H4 (cell line): ENCODE measurements at places on chromosomes 6 and 20.

GRCh38 chr20:56708991-56709390 lies 79.9 kb downstream of the TFAP2C start:
- DNase-seq = no peak

DNA sequence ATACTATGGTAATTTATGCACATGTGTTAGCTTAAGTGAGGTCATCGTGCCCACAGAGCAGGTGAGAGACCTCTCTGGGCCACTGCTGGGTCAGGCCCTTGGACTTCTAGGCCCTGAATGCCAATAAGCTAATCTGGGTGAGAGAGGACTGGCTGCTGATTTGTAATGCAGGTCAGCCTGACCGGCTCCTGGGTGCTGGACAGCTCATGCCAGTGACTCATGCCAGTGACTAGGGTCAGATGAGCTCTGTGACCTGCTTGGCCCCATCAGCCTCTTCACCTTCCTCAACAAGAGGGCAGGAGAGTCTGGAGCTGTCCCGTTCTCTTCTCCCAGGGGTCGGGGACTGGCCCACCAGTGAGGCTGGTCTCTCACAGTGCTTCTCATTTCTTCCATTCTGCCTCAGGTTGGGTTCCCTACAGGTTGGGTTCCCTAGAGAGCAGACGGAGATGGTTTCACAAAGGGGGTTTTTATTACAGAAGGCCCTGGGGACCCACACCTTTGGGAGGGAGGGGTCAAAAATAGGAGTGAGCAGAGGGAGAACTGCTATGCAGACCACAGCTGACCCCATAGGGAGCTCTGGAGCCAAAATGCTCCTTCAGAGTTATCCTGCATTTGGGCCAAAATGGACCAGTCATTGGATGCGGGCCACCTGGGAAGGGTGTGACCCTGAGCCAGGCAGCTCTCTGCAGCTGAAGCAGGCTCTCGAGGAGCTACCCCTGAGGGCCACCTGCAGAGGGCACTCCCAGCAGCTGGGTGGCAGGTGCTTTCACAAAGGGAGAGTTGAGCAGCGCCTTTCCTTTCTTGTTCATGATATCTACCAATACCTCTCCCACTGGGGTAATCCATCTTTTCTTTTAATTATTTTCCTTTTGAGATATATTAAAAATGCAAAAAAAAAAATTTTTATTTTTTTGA lies 2.2 kb upstream of the OXT start:
- no peak for DNase-seq

- no peak for DNase-seq
These were observed 160.3 kb upstream of the CDYL start for GRCh38 chr6:4615891-4616290.

DNA sequence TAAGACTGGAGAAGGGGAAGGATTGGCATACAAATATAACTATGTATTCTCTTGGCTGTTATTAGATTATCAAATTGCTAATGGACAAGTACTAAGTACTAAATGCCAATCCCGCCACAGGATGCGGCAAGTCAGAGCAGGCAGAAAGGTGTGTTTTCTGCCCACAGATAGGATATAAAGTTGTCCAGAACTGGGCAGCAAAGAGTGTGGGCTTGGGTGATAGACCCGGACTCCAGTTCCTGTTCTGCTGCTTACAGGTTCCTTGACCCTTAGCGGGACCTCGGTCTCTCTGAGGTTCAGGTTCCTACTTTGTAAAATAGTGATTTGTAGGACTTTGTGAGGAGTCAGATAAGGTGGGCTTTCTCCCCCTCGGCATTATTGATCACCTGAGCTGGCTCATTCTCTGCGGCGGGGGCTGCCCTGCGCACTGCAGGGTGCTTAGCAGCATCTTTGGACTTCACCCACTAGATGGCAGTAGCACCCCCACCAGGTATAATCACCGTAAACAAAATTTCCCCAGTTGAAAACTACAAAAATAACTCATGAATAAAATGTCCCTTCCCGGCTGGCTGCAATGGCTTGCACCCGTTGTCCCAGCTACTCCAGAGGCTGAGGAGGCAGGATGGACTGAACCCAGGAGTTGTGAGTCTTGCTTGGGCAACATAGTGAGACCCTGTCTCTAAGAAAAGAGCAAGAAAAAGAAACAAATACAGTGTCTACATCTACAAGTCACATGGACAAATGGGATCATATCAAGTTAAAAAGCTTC lies 193.1 kb downstream of the DOK5 start:
- DNase-seq = peak; percentile 22

GRCh38 chr6:26123675-26123946 lies 36.4 kb downstream of the HFE start:
- no peak for DNase-seq

DNA sequence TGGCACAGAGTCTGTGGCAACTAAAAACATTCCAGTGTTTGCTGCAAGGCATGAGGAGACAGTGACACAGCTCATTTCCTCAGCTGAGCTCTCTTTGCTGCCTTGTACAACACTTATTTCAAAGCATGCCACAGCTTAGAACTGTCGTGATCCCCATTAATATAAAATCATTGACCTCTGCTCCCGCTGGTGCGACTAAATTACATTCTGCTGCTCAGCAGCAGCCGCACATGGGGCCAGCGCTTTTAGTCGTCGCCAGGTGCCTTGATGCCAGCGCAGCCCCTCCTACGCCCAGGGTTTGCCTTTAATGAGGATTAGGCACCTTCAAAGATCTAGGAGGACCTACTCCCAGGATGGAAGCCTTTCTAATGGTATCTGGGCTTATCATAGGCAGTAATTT lies 717.9 kb upstream of the POU3F2 start:
- DNase-seq = no peak

DNA sequence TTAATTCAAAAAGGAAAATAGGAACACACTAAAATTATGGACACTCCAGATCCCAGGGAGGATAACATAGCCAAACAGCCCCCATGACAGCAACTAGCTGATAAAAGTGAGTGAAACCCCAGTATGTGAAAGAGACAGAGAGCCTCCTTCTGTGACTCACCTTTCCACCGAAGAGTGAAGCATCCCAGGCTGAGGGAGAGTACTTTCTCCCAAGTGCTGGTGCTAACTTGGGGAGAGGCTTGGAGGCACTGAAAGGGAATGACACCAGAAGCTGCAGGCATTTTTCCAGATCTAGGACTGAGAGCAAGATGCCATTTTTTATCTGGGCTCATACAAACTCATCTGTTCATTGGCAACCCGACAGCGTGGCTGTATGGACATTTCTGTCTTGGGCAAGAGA lies 339.8 kb downstream of the HTR1B start:
- DNase-seq = no peak

- DNase-seq = no peak
These were observed 150.4 kb downstream of the RNGTT start for GRCh38 chr6:88813045-88813444.

DNA sequence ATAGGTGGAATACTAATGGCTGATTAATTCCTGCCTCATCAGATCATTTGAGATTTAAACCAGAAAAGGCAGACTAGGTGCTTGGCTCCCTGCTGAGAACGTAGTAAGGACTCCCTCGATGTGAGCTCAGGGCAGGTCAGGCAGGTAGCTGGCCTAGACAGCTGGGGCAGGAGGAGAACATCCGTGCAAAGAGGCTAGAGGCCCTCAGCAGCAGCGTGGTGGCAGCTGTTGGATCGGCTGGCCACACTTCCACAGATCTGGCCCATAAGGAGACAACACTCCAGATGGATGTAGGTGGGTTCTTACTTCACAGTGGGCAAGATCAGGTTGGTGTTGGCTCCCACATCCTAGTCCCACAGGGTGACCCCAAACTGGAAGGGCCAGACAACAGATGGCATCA lies 38.5 kb downstream of the EYA2 start:
- DNase-seq = no peak

DNA sequence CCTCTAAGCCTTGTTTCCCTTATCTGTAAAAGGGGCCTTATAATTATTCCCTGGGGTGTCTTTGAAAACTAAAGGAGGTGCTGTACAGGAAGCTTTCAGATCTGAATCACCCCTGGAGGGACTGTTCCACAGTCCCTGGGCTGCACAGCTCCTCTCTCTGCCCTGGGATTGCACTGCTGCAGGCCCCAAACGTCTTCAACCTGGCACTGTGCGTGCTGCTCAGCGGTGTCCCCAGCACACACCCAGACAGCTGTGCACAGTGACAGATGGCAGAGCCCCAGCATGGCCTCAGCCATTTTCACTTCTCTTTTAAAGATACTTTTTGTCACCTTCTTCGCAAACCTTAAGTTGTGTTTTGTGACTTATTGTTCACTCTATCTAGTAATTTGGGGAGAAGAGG lies 50.7 kb upstream of the INSM1 start:
- DNase-seq = no peak

DNA sequence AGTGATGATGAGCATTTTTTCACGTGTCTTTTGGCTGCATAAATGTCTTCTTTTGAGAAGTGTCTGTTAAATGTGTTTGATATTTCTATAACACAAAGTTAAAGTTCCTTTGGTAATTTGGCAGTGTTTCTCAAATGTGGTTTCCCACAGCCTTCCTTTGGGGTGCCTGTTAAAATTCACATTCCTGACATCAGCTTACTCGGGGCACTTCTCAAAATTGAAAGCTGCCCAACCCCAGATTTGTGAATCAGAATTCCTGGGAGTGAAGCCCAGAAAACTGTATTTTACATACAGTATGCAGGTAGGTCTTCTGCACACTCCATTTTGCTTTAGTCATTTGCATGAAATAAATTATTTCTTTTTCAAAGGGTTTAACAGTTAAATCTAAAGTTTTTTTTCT lies 207.9 kb downstream of the GMPR start:
- DNase-seq = no peak

- DNase-seq = no peak
These were observed 1.1 kb upstream of the SAMD5 start for GRCh38 chr6:147507162-147508041.

DNA sequence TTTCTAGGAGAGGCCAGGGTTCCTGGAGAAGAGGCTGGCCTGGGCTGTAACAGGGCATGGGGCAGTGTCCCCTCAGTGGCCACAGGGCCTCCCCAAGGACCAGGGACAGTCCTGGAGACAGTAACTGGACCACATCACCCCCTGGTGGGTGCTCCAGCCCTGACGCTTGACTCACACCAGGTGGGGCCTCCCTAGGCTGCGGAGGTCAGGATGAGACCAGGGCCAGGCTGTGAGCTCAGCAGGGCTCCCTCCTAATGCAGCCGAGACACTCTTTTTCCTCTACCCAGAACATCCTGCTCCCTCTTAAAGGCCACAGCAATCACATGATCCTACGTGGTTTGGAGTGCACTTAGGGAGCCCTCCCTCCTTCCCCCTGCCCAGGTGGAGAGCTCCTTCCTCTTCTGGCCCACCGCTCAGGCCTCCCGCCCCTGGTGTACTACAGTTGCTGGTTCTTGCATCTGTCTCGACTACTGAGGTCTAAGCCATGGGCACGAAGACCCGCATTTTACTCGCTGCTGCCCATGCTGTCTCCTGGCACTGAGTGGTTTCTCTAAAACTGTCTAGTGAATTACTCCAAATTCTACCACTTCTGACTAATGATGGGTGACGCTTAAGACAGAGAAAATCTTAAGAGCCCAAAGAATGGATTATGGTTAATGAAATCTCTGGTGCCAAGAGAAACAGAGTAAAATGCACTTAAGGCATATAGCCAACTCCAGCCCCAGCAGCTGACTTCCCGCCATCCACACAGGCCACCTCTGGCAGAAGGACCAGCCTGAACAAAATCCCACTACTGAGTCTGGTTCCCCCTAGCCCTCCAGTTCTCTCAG lies 166.1 kb upstream of the CST7 start:
- DNase-seq = no peak
